ENCODE measurements at places on chromosomes 12 and 14.

DNA sequence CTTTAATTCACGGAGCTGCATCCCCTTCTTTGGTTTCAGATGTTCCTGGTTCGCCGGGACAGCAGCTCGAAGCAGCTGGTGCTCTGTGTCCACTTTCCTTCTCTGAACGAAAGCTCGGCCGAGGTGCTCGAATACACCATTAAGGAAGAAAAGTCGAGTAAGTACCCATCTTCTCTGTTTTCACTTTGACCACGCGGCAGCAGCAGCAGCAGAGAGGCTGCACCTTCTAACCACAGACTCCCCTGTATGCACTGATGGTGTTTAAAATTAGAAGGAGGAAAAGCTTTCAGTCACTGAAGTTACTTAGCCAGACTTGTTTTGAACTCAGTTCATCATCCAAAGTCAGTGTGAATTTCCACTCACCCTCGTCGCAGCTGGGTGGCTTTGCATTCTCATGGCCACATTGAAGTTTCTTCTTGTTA is 63.8 kb downstream of the RIN3 start:
- peak; percentile 59 for DNase-seq

- DNase-seq = no peak
These were observed 24.5 kb downstream of the PCNX4 start for GRCh38 chr14:60116181-60116580.

DNA sequence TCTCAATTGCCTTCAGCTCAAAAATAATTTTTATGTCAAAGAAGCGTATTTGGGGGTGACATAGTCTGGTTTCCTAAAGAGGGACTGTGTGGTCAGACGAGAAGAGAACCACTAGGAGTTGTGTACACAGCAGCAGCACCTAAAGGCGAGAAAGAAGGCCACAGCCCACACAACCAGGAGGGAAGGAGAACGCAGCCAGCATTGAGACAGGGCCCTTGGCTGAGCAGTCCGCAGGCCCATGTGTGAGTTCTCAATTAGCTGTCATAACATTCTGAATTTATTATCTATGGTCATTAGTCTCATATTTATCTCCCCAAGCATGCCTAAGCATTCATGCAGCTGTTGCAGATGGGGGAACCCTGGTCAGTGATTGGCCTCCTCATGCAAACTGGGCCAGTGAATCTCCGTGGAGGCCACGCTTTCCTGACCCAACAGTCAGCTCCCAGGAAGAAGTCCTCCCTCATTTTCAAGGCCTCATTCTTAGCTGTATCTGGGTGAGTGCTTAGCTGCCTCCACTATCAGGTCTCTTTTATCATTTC is 81.2 kb upstream of the ATF7IP start:
- DNase-seq = peak; percentile 55

- no peak for DNase-seq
These were observed 2.7 kb downstream of the GALNT9 start for GRCh38 chr12:132326646-132327045.

- peak; percentile 64 for DNase-seq
These were observed 575 bp downstream of the NAA30 start for GRCh38 chr14:57390806-57391516.

DNA sequence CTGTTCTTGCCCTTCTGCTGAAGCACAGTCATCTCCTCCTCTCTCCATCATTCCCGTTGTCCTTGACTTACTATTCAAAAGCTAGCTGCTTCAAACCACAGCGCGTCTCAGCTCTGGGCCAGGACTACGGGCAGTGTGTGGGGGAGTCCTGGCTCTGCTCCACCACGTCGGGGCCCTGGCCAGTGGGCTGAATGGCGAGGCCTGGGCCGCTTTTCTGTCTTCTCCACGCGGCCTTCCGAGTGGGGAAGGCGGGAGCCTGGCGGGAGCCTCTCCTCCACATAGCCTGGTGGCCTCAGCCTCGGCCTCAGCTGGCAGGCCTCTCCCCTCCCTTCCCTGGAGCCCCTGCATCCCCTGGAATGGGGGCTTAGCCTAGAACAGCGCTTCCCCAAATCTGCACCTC is 16.5 kb downstream of the ANKRD9 start:
- DNase-seq = no peak

DNA sequence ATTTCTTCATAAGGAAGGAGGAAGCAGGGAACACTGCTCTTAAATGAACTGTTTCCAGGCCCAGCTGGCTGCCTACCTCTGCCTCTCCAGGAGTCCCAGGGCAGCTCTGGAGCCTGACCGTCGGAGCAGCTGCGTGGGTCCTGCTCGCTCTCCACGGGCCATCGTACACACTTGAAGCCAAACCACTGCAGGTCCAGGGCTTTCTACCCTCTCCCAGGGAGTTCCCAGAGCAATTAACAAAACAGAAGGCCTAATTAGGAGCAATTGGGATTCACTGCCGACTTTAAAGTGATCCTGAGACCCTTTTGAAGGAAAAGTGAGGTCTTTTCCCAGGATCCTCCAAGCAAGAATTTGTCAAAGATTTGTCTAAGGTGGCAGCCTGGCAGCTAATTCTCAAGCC is 76.9 kb downstream of the OTX2 start:
- DNase-seq = no peak

DNA sequence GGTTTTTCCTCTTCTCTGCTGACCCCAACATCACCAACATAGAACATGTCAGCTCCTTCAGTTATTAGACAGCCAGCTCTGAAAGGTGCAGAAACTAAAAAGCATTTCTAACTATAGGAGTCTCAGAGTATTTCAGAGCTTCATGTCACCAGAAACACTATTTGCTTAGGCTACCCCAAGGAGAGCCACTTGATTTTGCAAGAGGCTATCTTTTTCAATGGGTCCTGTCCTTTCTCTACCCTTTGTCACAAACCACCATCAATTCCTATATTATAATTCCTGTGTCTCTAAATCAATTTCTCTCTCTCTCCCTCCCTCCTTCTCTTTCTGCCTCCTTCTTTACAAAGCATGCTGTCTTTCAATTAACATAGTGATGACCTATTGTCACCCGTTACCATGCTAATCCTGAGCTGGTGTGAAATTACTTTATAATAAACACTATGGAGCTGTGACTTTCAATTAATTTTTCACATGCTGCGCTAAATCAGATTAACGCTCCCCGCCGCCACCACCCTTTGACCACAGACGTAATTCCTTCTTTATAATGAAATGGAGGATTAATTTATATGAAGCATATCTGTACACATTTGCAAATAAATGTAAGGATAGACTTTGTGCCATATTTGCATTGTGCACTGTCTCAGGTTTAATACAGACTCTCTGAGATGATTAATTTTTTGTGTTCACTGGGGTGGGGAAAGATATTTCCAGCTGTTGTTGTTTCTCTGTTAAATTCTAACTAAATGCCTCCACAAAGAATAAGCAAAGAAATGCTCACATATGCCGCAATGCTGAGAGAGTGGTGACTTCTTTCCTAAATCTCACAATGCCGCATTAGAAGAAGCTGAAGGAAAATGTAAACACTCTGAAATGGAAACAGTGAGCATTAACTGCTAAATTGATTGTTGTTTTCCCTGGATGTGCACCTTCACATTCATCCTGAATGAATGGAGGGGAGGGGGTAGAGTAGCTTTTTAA is 418.6 kb downstream of the PDZRN4 start:
- DNase-seq = no peak

GRCh38 chr12:98894412-98895085 is 249.5 kb downstream of the APAF1 start:
- peak; percentile 41 for DNase-seq

DNA sequence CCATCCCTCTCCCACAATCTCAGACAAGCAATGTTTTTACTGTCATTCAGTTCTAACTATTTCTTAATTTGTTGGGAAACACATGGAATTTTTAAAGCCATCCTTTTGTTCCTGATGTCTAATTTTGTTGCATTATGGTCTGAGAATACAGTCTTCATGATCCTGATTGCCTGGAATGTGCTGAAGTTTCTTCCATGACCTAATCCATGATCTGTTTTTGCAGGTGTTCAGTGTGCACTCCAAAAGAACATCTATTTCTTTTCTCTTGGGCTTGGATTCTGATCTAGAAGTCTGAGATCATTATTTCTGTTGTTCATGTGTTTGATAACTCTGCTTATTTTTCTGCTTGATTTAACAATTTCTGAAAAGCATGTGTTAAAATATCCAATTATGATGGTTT is 43.2 kb upstream of the PHC1 start:
- no peak for DNase-seq

- peak; percentile 29 for DNase-seq
These were observed 54.1 kb upstream of the PLBD1 start for GRCh38 chr12:14621826-14622225.

DNA sequence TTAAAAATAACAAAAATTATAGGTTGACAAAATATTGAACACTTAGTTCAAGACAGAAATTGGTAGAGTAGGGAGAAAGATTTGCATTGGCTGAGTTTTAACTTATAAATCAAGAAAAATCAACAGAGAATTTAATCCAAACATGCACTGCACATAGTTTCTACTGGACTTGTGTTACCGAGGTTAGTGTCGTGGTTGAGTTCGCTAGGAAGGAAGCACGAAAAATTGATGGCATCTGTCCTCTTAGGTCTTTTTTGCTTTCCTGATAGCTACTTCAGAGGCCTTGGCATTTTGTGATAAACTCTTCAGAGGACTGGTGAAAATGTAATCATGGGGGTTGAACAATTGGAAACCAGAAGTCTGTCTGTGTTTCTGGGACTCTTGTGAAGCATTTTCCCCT is 392.9 kb downstream of the NUAK1 start:
- no peak for DNase-seq

GRCh38 chr12:56469007-56469930 is 891 bp downstream of the SPRYD4 start:
- DNase-seq = no peak

GRCh38 chr12:113926788-113927187 is 39.3 kb downstream of the RBM19 start:
- peak; percentile 32 for DNase-seq

DNA sequence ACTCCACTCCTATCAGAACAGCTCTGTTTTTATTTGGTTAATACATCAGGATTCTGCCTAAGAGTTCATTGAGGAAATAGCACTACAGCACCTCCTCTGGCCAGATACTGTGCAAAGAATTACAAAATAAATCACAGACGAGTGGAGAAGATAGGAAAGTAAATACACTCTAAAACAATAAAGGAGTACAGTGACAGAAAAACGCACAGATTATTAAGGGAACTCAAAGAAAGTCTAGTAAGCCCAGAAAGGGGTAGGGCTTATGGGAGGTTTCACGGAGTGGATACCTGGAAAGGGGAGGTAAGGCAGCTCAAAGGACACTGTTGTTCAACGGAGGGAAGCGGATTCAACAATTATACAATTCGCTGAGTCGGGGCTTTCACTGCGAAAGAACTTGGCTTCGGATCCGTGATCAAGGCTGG is 5.5 kb downstream of the OR10AD1 start:
- DNase-seq = peak; percentile 40

GRCh38 chr12:11553871-11554533 is 95.5 kb upstream of the ETV6 start:
- peak; percentile 85 for DNase-seq

DNA sequence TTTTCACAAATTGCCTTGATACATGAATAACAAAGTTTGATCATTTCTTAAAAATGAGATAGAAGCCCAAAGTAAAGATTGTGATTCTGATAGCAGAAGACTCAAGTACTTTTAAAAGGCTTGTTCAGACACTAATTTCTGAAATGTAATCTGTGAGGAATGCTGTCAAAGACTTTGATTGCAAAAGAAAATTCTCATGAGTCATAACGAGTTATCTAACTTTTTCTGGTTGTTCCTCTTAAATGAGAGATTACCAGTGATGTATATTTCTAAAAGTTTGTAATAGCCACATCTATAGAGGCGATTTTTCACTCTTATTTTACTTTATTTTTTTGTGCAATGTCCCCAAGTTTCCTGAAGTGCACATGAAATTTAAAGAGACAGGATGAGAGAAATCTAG is 7.0 kb downstream of the PYGL start:
- DNase-seq = no peak

DNA sequence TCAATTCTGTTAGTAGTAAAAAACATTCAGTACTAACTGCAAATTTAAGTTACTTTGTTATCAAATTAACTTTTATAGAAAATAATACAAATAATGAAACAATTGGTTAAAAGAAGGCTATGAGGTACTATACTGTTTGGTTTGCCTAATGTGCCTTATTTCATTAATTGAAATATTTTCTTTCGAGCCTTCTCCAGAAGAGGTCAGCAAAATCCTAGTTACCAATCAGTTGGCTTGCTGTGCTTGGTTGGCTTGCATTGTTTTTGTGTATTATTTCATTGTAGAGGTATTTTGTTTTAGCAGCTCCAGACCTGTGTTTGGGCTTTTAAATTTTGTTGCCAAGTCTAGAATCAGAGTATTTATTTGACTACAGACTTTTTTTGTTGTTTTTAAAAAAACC is 68.5 kb downstream of the AEBP2 start:
- no peak for DNase-seq

GRCh38 chr14:75068294-75069120 is 934 bp upstream of the ZC2HC1C start:
- no peak for DNase-seq

DNA sequence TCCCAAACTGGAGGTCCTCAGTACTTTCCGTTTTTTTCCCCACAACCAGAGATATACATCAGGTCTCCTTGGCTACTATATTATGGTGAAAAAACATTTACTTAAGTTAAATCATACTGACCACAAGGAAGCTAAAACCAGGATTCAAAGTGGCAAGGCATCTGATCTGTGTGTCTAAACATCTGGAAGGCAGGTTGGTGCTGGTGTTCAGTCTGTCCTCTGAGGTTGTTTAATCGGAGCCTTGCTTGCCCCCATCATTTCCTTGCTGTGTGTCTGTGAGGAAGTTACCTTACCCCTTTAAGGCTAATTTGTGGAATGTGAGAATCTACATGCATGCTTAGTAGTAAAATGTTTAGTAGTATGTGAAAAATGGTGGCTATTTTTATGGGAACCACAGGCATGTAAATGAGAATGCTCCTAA is 75.6 kb downstream of the GALNT4 start:
- DNase-seq = no peak

DNA sequence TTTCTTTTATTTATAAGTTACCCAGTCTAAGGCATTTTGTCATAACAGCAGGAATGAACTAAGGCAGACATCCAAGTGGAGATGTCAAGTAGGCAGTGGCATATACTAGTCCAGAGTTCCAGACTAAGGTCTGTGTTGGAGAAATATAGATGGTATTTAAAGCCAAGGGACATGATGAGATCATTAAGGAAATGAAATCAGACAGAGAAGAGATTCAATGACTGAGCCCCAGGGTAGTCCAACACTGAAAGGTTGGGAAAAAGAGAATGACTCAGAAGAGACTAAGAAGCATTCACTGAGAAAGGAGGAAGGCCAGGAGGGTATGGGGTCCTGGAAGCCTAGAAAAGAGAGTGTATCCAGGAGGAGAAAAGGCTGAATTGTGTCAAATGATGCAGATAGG is 442.2 kb upstream of the CCDC196 start:
- DNase-seq = no peak

DNA sequence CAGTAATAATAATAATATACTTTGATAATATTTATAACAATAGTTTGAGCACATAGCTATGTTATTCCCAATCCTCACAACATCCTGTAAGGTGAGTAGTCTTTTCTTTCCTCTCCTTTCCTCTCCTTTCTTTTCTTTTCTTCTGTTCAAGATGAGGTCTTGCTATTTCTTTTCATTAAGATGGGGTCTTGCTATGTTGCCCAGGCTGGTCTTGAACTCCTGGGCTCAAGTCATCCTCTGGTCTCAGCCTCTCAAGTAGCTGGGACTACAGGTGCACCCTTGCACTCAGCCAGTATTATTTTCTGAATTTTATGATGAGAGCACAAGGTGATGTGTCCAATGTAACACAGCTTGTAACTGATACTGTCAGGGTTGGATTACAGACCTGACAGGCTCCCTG is 134.6 kb downstream of the OTOGL start:
- no peak for DNase-seq

Measured in GM20000 (cell line).